CD4-positive, alpha-beta T cell (primary cell): ENCODE measurements at places on chromosomes 3 and 15. TPM values are rescaled to one million over a fixed set of nuclear protein-coding genes. Genes with fewer than 3 reads are reported as not detected.

The COL7A1 gene
- 0.93 TPM for total RNA-seq

The HEMK1 gene
- total RNA-seq = 12.4 TPM

The TRPC1 gene
- 3.1 TPM for total RNA-seq

The VGLL3 gene
- not detected for total RNA-seq

The GLDN gene
- total RNA-seq = not detected
